HT-29 (cell line): ENCODE measurements at places on chromosomes 7 and 10. TPM values are rescaled to one million over a fixed set of nuclear protein-coding genes. Genes with fewer than 3 reads are reported as not detected.

- no peak for DNase-seq
Measured at GRCh38 chr7:2032876-2033407, 199.8 kb downstream of the MAD1L1 start.

GRCh38 chr7:10677211-10677610 lies 296.5 kb upstream of the PHF14 start:
- DNase-seq: no peak

DNA sequence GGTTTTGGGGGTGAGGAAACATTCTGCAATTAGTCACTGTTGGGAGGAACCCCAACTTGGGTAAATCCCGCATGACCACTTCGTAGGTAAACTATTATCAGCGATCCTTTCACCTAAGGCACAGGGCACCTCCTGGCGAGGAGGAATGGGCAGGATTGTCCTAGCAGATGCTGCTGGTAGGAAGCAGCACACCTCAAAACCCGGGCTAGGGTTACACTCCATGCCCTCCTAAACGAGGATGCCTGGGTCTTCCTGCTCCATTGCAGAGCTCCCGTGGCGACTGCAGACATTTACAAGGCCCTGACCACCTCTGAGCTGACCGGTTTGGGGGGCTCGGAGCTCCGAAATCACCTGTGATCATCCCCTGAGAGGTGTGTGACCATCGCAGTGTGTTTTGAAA lies 92.3 kb downstream of the FAM171A1 start:
- DNase-seq: no peak

GRCh38 chr7:112881-113280 lies 79.5 kb upstream of the FAM20C start:
- no peak for DNase-seq

DNA sequence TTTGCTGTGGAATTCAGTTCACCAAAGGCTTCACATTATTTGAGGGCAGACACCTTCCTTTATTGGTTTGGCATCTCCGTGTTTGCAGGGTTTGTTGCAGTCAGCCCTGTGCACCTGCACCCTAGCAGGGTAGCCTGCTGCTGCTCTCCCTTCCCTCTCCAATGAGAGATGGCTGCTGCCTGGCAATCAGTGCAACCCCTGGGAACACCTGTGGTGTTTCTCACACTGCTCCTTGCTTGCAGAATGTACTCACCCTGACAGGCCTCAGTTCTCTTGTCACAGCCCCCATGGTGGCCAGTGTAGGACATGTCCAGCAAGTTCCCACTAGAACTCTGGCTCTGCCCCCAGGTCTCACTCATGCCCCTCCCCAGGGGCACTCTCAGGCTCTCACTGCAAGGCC lies 12.1 kb upstream of the PPIA start:
- DNase-seq: no peak

- no peak for DNase-seq
Measured at GRCh38 chr10:4068629-4069028, 283.6 kb upstream of the KLF6 start.

DNA sequence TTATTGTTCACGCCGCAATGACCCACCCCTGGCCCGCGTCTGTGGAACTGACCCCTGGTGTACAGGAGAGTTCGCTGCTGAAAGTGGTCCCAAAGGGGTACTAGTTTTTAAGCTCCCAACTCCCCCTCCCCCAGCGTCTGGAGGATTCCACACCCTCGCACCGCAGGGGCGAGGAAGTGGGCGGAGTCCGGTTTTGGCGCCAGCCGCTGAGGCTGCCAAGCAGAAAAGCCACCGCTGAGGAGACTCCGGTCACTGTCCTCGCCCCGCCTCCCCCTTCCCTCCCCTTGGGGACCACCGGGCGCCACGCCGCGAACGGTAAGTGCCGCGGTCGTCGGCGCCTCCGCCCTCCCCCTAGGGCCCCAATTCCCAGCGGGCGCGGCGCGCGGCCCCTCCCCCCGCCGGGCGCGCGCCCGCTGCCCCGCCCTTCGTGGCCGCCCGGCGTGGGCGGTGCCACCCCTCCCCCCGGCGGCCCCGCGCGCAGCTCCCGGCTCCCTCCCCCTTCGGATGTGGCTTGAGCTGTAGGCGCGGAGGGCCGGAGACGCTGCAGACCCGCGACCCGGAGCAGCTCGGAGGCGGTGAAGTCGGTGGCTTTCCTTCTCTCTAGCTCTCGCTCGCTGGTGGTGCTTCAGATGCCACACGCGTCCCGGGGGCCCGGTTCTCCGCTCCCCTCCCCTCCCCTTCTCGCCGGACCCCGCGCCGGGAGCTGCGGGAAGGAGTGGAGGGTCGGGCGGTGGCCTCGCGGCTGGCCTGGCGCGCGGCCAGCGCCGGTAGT lies at the start of gene CBX3:
Gene CBX3 (plus strand): TSS at position 499 of the 772 bp plus-strand sequence. CDS start 1,254 bp downstream, outside the sequence.
- DNase-seq: peak; percentile 92

DNA sequence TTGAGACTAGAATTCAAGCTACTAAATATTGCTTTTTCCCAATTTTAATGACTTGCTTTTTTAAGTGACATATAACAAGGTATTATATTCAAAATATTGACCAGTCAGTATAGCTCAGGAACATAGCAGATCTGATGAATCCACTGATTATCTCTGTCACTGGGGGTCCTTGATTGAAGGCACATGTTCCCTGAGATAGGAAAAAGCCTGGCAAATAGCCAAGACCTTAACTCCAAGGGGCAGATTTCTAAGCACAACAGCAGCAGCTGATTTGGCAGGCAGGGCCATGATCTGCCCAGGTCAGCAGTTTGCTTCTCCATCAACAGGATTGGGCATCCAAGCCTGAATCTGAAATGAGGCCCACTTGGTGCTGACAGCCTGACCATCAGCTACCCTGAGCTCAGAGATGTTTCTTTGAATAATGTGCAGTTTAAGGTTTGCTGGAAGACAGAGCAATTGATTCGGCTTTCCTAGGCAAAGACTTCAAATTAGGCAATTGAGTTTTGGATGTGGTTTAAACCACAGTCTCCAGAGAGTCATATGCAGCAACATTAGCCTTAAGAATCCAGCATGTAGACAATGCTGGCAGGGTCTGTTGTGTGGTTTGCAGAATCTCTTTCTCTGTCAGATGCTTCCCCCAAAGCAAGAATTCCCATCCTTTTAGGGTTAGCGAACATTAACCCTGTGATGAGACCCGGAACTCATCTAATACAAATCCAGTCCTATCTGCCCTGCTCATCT lies 352.6 kb downstream of the ADRA2A start:
- no peak for DNase-seq

DNA sequence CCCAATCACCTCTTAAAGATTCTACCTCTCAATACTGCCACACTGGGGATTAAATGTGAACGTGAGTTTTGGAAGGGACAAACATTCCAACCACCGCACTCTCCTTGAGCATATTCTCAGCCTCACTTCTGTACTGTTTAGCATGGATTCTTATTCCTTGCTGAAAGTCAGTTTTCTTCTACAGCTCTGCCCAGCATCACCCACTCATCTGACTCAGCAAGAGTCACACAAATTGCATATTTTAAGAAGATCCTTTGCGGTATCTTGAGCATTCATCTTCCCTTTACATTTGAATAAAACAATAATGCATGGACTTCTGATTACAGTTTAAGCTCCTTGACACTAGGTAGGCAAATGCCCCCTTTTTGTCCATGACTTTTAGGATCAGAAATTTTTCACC lies 251.6 kb upstream of the MKLN1 start:
- no peak for DNase-seq

DNA sequence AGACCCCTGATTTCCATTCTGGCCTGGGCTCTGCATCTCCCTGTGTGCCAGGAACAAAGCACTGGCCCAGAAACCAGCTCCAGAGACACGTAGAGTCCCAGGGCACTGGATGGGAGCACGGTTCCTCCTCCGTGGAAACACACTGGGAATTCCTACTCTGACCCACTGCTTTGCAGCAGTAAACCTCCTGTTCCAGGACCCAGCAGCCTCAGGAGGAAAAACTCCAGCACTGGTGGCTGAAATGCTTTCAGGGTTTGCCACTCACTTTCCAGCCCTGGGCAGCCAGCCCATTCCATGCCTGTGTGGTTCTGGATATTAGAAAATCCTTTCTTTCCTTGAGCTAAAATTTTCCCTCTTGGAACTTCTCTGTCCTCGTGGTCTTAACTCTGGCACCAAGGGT lies 58.0 kb downstream of the FAM171A1 start:
- DNase-seq: no peak

DNA sequence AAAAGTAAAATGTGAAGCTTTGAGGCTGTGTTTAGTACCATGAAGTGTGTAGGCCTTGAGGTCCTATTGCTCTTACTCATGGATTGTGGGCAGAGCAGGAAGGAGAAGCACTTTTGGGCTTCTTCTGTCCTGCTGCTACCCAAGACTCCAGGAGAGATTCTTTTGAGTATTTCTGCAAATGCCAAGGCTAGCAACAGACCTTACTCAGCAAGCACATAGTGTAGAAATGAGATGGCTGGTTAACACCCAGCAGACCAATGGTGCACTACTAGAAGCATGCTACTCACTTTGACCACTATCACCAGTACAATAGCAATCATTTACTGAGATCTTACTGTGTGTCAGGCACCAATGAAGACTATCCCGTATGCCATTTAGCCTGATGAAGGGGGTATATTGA lies 3.2 kb downstream of the PLPP4 start:
- DNase-seq: no peak

DNA sequence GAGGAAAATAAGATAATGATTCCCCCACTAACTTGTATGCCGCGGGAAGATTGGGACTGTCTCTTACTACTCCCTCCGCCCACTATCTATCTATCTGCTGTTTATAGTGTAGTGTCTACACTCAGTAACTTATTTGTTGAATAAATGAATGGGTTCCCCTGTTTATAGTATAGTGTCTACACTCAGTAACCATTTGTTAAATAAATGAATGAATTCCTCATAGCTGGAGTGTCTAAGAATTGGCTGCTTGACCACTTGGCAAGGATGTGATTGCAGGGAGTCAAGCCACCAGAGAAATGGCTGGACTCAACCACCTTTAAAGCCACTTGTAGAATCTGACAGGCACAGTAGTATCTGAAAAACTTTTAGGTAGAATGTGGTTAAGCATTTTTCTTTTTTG lies 147.1 kb downstream of the TRIL start:
- no peak for DNase-seq

DNA sequence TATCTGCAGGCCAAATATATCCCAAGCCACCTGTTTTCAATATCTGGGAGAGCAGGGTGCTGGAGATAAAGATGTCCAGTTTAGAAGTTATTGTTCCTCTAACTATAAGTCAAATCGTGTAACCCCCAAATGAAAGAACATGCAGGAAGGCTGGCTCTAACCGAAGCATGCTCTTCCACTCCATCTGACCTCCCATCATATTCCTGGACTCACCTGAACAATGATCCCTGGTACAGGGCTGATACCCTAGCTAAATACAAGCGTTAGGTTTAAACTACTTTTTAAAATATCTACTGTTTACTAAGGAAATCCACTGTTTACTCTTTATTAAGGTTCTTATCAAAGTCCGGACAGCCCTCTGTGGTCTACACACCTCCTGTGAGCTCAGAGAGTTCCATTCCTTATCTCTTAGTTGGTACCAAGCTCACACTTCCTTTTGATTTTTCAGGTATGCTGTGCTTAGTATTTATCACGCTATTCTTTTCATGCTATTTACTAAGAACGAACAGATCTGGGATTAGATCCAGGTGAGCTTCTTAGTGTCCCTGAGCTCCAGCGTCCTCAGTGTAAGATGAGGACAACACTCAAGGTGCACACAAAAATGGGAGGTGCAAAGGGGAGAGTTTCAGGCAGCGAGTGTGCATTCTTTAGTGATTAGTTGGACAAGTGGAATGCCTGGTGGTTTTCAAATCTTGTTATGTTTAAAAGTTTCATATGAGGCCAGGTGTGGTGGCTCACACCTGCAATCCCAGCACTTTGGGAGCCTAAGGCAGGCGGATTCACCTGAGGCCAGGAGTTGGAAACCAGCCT lies 23.6 kb upstream of the COBL start:
- peak; percentile 63 for DNase-seq

GRCh38 chr10:22053048-22053447 lies 49.5 kb upstream of the DNAJC1 start:
- DNase-seq: peak; percentile 12

GRCh38 chr10:64535131-64535867 lies 1014.1 kb downstream of the REEP3 start:
- DNase-seq: no peak

- no peak for DNase-seq
Measured at GRCh38 chr10:97911217-97911616, 61.6 kb downstream of the GOLGA7B start.

DNA sequence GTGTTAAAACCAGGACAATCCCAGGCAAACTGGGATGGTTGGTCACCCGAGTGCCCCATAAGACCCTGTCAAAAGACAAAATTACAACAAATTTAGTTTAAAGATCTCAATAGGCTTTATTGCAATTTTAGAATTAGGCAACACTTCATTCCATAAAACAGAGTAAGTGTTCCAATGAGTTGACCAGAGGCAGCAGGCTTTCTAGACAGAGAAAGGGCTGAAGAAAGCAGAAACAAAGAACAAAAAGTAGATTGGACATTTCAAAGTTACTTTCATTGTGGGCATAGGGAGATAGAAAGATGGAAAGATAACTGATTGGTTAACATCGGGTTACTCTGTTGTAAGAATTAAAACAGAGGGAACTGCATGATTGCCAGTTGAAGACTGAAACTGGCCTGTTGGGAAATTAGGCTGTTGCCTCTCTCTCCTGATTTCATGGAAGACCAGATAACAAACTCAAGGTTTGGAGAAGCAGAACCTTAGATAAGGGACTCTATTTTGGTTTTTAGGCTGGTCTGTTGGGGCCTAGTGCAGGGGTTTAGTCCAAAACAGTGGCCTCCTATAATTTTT lies 36.3 kb downstream of the ENTPD1 start:
- DNase-seq: no peak

Gene POP7
- total RNA-seq: 222 and 231 TPM in 2 replicates

Gene VAX1
- not detected in 2 replicates for total RNA-seq

Gene ITIH5
- not detected in 2 replicates for total RNA-seq

Gene PDLIM1
- total RNA-seq: 20.0 and 25.3 TPM in 2 replicates

Gene CPA2
- not detected in 2 replicates for total RNA-seq

Gene ST8SIA6
- not detected in 2 replicates for total RNA-seq

Gene ETV1
- total RNA-seq: 2.4 and 4.7 TPM in 2 replicates

Gene GIMAP4
- not detected in 2 replicates for total RNA-seq
